ENCODE measurements at places on chromosomes 12 and 14.

GRCh38 chr12:121748571-121749265 lies 36.2 kb downstream of the TMEM120B start:
- DNase-seq: peak; percentile 29

DNA sequence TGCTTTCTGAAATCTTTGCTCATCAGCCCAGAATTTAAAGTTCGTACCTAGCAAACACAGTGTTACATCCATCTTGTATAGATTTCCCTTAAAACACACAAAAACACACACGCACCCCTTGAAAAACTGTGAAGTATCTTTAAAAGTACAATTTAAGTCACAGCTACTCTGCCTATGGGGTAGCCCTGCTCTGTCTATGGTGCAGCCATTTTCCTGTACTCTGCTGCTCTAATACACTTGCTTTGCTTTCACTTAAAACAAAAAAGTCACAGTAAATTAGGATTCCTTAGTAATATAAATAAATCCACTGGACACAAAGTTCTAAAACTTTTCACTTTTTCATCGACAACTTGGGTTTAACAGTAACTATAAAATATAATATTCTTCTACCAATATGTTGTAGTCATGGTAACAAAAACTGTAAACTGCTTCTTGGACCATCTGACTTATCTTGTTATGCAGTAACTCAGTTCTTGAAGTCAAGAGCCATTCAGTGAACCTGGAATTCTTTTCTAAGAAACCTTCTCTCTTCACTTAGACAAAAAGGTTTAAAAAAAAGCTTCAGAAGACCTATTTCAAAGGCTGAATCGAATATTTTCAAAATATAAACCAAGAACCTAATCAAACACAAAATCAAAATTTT lies 63.5 kb downstream of the MED13L start:
- no peak for DNase-seq

- no peak for DNase-seq
Observed at GRCh38 chr14:104149617-104150135, 11.3 kb downstream of the KIF26A start.

DNA sequence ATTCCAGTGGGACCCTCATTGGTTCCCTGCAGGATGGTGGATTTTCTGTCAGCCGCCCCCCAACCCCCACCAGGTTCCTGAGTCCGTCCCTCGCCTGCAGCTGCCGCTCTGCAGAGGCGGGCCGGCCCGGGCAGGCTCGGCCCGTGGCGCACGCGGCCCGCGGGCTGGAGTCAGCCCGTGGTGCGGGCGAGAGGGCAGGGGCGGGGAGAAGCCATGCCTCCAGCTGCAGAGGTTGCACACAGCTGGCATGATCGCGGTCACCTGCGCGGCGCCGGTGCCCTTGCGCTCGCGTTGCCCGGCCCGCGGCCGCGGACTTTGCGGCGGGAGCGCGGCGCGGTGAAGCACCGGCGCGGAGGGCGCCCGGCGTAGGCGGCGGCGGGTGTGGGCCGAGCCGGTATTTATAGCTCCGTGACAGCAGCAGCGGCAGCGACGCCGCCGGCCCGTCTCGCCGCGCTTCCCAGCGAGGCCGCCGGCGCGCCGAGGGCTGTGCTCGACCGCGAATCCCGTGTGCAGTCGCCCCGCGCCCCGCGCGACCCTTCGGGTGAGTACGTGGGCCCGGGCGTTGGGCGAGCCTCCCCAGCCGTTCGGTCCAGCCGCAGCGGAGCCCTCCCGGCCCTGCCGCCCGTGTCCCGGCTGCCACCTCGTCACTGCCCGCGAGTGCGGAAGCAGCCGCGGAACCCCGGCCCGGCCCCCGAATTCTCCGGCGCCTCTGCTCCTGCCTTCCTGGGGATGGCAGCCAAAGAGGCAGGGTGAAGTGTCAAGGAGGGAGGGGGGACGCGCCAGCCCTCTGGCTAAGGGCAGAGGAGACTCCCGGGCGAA lies at the start of gene TMEM117:
TMEM117 (plus strand) TSS at position 426 of the 819 bp plus-strand sequence.
- peak; percentile 53 for DNase-seq

- no peak for DNase-seq
Observed at GRCh38 chr12:127749416-127749815, 517.6 kb upstream of the TMEM132C start.

DNA sequence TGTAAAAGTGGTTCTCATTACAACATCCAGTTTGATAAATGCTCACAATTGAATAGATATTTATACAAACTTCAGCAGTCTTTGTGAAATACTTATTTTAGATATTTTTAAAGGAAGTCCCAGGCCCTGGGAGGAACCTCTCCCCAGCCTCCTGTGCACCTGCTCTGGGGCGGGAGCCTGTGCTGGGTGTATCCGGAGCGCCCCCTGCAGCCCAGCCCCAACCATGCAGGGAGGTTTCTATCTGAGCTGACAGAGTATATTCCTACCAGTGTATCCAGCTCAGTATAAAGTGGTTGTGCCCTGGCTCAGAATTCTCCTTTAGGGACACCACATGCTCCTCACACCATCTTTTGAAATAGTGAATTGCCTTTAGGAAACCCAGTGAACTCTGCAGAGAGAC lies 851.8 kb downstream of the TMEM121 start:
- no peak for DNase-seq

GRCh38 chr12:117437516-117438255 lies 76.3 kb upstream of the NOS1 start:
- DNase-seq: no peak

All from activated CD4-positive, alpha-beta T cell treated with anti-CD3 and anti-CD28 coated beads for 4 hours (primary cell).